ENCODE measurements at places on chromosomes 13 and 19. TPM values are rescaled to one million over a fixed set of nuclear protein-coding genes. Genes with fewer than 3 reads are reported as not detected.

- H3K27ac ChIP-seq, result no peak overlapping the region
- peaks cover 5% of the 10 kb centered on the region for H3K4me1 ChIP-seq
- no peaks in the 10 kb centered on the region for H3K27me3 ChIP-seq
Measured at GRCh38 chr13:53042877-53043276, 14.3 kb downstream of the OLFM4 start.

DNA sequence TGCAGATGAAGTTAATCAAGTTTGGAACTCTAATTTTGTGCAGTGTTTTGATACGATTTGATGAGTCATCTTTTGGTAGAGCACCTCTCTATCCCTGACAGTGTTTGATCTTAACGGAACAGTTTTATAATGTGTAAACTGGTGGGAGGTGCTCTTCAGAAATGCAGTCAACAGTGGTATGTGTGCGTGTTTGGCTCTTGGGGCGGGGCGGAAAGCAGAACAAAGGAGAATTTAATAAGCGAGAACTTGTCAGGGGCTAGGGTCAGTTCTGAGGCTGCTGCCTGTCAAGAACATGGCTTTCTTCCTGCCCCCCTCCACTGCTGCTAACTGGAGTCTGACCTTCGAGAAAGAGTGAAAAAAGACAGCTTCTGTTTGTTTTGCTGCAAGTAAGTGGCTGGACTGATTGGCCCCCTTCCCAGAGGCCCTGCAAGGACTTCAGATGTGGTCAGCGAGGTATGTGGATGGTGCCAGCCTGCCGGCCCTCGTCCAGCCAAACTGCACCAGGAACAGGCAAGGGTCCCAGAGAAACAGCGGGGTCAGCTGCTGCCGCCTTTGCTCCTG lies 40.8 kb downstream of the BBC3 start:
- H3K36me3 ChIP-seq, result no peaks in the 10 kb centered on the region
- H3K27ac ChIP-seq, result peak overlapping the region; percentile 96
- H3K4me3 ChIP-seq, result no peak overlapping the region
- DNase-seq, result peak; percentile 86
- no peaks in the 10 kb centered on the region for H3K4me1 ChIP-seq
- H3K27me3 ChIP-seq, result no peaks in the 10 kb centered on the region

- no peak for DNase-seq
- no peaks in the 10 kb centered on the region for H3K4me1 ChIP-seq
- no peak overlapping the region for H3K27ac ChIP-seq
- H3K4me3 ChIP-seq, result no peak overlapping the region
Measured at GRCh38 chr13:90623318-90624011, 724.0 kb upstream of the MIR17HG start.

DNA sequence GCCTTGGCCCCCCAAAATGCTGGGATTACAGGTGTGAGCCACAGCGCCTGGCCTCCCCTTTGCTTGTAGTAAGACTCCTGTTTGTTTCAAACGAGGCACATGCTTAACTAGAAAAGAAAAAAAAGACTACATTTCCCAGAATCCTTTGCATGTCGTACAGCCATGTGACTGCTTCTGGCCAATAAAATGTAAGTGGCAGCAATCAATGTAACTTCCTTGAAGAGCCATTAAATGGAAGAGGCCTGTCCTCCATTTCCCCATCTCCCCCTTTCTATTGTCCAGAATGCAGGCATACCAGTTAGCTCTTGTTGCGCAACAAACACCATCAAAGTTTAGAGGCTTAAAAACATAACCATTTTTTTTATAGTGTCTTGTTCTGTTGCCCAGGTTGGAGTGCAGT lies 10.4 kb upstream of the GPR32 start:
- H3K4me1 ChIP-seq, result no peaks in the 10 kb centered on the region
- H3K36me3 ChIP-seq, result no peaks in the 10 kb centered on the region
- no peaks in the 10 kb centered on the region for H3K27me3 ChIP-seq

Gene ERCC2
- 14.9 TPM for total RNA-seq

Gene ZNF527
- 7.3 TPM for total RNA-seq

Gene NLRP7
- not detected for total RNA-seq

Gene TNNT1
- 1.3 TPM for total RNA-seq

Gene NMRK2
- total RNA-seq, result 2.4 TPM

Measured in aorta (tissue), 5 donors.